ENCODE measurements at places on chromosomes 1 and 21. TPM values are rescaled to one million over a fixed set of nuclear protein-coding genes. Genes with fewer than 3 reads are reported as not detected.

LORICRIN gene
- polyA plus RNA-seq: not detected

ANGPTL3 gene
- not detected for polyA plus RNA-seq

CFAP126 gene
- polyA plus RNA-seq: not detected

FCGR3A gene
- not detected for polyA plus RNA-seq

GOLT1A gene
- polyA plus RNA-seq: not detected

MIB2 gene
- polyA plus RNA-seq: 40.4 TPM

ATP5PB gene
- polyA plus RNA-seq: 216 TPM

KCNJ9 gene
- polyA plus RNA-seq: 0.05 TPM

PTPRC gene
- polyA plus RNA-seq: 0.11 TPM

CLEC20A gene
- polyA plus RNA-seq: not detected
